AG04450 (cell line): ENCODE measurements at places on chromosomes 1 and 21.

DNA sequence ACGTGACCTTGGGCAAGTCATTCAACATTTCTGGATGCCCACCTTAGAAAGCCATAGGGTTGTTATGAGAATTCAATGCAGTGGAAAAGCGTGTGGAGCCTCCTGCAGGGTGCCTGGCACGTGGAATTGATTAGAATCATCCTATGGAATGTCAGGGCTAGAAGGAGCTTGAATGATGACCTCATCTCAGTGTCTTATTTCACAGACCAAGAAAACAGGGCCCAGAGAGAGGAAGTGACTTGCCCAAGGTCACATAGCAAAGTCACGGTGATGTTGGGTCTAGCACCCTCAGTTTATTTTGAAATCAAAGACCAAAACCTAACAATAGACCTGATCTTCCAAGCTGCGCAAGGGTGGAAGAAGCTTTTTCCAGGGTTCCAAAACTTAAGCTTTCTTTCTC lies 6.0 kb downstream of the TRABD2B start:
- DNase-seq = no peak

DNA sequence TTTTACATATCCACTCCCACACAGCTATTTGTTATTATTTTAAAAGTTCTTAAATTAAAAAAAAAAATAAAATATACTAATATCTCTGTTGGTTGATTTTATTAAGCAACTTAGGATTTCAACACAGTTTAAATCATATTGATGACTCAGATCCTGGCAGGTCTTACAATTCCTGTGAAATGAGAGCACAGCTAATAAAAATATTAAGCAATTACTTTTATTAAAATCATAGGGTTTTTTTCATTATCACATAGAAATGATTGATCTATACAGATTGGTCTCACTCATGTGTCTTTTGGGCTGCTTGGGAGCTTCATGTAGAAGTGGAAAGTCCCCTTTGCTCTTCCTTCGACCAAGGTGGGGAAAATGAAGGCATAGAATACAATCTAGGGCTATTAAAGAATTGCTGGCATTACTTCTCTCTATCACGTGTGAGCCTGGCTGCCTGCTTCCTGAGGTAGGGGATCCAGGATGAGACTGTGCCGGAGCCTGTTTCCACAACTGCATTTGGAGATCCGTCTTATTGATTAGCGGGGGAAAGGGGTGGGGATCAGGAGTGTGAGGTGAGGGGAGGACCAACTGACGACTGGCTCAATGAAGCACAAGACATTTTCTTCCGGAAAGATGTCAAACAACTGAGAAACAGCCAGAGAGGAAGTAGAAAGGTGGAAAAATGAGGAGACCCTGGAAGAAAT lies 858.0 kb downstream of the USP25 start:
- DNase-seq = no peak

DNA sequence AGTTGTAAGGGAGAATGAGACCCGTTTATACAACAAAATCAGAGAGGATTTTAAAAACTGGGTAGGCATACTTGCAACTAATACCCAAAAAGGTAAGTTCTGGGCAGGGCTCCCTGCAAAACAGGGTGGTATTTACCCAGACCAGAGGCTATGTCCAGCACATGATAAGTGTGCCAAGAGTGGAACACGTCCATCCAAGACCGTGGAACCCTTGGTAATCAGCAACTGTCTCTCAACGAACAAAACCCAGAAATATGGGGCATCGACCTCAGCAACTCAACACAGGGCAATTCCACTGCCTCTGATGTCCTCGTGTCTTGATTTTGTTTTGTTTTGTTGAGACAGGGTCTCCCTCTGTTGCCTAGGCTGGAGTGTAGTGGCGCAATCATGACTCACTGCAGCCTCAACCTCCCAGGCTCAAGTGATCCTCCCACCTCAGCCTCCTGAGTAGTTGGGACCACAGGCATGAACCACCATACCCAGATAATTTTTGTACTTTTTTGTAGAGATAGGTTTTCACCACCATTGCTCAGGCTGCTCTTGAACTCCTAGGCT lies 26.7 kb upstream of the MX1 start:
- no peak for DNase-seq

GRCh38 chr1:97505816-97506215 lies 415.0 kb downstream of the DPYD start:
- DNase-seq = no peak

- peak; percentile 55 for DNase-seq
Measured at GRCh38 chr1:202009326-202010179, 834 bp upstream of the ELF3 start.
